ENCODE measurements at places on chromosomes 12 and 14.

DNA sequence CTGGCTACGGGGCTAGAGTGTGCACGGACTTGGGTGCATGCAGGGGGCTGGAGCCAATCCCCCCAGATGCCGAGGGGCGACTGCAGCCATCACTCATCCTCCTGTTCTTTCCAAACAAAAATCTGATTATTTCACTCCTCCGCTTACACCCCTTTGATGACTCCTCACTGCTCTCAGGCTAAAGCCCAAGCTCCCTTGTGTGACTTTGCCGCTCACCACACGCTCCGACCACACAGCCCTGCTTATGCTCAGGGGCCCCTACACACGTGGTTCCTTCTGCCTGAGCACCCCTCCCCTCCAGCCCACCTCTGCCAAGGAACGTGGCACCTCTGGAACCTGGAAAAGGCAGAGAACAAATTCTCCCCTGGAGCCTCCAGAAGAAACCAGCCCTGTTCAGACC lies 13.7 kb downstream of the CHFR start:
- no peaks in the 10 kb centered on the region for H3K4me1 ChIP-seq
- DNase-seq = no peak
- peaks cover 66% of the 10 kb centered on the region for H3K36me3 ChIP-seq
- no peak overlapping the region for H3K27ac ChIP-seq
- no peak overlapping the region for H3K4me3 ChIP-seq
- no peaks in the 10 kb centered on the region for H3K27me3 ChIP-seq

DNA sequence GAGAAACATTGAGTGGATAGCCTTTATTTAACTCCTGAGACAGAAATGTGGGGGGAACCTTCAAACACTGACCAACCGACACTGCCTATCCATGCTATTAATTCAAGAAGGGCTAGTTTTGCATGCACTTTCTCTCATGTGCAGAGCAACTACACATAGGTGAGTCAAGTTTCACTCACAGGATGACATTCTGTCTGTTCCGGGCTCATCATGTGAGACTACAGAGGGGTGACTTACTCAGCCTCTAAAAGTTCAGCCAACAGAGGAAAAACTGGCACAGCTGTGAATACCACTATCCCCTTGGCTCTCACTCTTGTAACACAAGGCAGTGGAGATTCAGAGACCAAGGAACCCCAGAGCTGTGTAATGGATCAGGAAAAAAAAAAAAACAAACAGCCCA lies 13.3 kb downstream of the BEST3 start:
- H3K4me1 ChIP-seq = peaks cover 12% of the 10 kb centered on the region
- no peak overlapping the region for H3K27ac ChIP-seq
- H3K4me3 ChIP-seq = no peak overlapping the region
- no peak for DNase-seq
- H3K36me3 ChIP-seq = no peaks in the 10 kb centered on the region
- no peaks in the 10 kb centered on the region for H3K27me3 ChIP-seq

DNA sequence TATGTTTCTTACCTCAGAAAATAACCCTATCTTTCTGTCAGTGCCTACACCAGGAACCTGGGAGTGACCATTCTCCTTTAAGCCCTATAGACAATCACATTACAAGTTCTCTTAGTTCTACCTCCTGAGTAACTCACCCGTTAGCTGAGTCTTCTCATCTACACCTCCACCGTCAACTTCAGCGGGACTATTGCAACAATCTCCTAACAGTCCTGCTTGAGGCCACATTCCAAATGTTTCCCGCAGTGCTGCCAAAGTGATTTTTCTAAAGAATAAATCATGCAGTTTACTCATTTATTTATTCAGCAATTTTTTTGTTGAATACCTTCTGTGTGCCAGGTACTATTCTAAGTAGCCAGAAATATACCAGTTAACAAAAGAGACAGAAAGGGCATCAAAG lies 285.0 kb upstream of the GRIP1 start:
- peaks cover 9% of the 10 kb centered on the region for H3K4me1 ChIP-seq

DNA sequence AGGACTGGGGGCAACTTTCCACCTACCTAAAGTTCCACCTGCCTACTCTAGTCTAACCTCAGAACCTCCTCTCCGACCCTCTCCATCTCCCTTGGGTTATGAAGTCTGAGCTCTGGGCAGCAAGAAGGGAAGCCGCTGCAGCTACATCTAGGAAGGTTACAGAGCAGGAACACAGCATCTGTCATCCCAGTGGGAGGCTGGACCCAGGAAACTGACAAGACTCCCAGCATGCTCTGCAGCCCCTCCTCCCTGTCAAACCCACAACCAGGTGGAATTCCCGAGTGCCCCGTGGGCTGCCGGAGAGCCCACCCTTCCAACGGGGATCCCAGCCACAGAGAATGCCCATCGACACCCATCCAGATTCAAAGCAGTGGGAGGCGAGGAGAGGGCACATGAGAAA lies 2.1 kb downstream of the TESC start:
- H3K36me3 ChIP-seq = no peaks in the 10 kb centered on the region
- H3K4me1 ChIP-seq = peaks cover 6% of the 10 kb centered on the region
- peaks cover 29% of the 10 kb centered on the region for H3K27me3 ChIP-seq
- no peak overlapping the region for H3K4me3 ChIP-seq
- no peak for DNase-seq

DNA sequence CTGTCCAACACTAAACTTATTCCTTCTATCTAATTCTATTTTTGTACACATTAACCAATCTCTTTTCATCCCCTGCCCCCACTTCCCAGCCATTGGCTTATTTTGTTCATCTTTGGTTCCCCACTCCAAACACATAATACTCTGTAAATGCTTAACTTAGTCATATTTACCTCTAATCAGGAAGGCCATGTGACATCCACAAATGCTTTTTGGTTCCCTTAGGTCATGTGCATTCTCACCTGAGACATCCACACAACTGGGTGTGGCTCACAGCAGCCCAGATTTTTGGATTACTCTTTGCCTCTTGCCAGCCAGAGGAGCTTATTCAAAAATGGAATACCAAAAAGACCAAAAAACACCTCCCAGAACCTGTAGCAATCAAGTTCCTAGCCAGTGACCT lies 28.4 kb downstream of the ARL1 start:
- H3K27me3 ChIP-seq = no peaks in the 10 kb centered on the region
- no peak for DNase-seq
- H3K27ac ChIP-seq = no peak overlapping the region
- H3K4me3 ChIP-seq = no peak overlapping the region

- no peak overlapping the region for H3K27ac ChIP-seq
- no peak overlapping the region for H3K4me3 ChIP-seq
- no peaks in the 10 kb centered on the region for H3K27me3 ChIP-seq
- H3K4me1 ChIP-seq = peaks cover 3% of the 10 kb centered on the region
- no peak for DNase-seq
These were observed 250.4 kb downstream of the C12orf75 start for GRCh38 chr12:105580821-105581352.

GRCh38 chr12:56086096-56086495 lies 6.1 kb downstream of the ERBB3 start:
- no peak overlapping the region for H3K4me3 ChIP-seq
- H3K27ac ChIP-seq = peak overlapping the region; percentile 31
- peak; percentile 98 for DNase-seq
- H3K4me1 ChIP-seq = peaks cover 16% of the 10 kb centered on the region
- peaks cover 34% of the 10 kb centered on the region for H3K36me3 ChIP-seq
- H3K27me3 ChIP-seq = no peaks in the 10 kb centered on the region
